ENCODE measurements at places on chromosomes 3 and 15.

GRCh38 chr3:76859596-76859995, 180.3 kb upstream of the ROBO2 start:
- DNase-seq, result no peak

DNA sequence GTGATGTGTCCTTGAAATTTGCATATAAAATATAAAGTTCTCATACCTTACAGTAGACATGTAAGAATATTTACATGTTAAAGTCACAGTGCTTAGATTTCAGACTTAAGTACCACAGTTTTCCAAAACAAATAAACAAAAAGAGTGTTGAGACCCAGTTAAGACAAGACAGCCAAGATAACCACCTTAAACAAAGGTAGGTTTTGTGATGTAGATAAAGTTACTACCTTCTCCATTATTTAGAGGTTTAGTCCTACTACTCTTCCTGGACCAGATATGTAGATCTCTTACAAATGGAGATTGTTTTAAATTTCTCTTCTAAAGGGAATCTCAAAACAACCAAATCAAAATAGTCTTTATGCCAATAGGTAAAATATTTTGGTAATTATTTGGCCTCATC, 15.7 kb downstream of the OR5H15 start:
- DNase-seq, result no peak

GRCh38 chr15:77633913-77634265, 1.2 kb upstream of the LINGO1 start:
- no peak for DNase-seq

DNA sequence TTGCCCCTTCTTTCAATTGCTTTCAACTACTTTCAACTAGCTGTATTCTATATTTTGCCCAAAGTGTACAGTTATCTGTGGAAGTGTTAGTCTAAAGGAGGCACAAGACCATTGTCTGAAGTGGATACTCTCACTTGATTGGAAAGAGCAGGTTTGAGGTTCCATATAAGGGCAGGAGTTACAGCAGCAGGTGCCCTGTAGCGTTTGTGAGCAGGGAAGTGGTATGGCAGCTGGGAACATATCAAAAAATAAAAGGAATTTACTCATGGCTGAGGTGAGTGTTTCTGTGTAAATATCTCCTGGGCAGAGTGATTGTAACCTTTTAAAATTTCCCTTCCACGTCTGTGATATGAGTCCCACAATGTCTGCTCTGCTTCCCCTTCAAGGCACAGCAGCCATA, 38.5 kb upstream of the DNAJC13 start:
- DNase-seq, result no peak

DNA sequence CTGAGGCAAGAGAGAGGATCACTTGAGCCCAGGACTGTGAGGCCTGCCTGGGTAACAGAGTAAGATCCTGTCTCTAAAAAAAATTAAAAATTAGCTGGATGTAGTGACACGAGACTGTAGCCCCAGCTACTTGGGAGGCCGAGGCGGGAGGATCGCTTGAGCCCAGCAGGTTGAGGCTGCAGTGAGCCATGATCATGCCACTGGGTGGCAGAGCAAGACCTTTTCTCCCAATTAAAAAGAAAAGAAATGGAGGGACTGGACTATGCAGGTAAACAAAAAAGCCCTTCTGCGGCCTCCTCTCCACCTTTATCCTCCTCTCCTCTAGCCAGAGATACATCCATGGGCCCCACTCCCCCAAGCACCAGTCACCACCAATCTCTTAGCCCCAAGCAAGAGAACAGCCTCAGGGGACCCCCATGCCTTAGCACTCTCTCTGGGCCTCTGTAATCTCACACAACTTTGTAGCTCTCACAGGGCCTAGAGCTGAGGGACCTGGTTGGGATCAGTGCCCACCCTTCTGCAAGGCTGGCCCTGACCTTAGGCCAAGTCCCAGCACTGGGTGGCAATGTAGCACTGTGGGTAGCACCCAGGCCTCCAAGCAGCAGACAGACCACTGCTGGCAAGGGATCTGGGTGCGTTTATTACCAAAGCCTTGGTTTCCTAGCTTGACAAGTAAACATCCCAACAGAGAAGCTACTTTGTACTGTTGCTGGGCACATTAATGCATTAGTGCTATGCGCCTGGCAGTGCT, 43.4 kb downstream of the FAM174B start:
- no peak for DNase-seq
